Activated T-helper 1 cell treated with anti-CD3 and anti-CD28 coated beads, Interleukin-2, amount 50 U/mL, for 16 hours (primary cell): ENCODE measurements at places on chromosomes 7 and 10.

DNA sequence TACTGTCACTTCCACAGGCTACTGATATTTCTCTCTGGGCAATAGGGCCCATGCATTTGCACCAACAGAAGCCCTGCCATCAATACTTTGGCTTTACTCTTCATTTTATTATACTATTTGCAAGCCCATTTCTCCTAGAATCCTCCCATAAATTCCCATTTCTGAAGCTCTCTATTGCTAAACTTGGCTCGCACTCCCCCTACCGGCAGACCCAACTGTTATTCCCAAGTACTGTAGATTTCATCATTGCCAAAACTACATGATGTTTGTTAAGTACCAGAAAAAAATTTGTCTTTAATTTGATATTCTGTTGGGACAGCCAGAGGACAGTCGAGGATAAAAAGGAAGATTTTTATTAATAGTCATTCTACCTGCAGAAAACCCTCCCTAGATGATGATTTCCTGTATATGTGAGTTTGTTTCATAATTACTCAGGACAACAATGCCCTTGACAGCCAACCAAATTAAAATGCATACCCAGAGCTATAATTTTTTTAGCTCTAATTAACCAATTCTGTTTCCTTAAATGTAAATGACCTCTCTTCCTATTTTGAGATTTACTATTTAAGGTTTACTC, 298.6 kb downstream of the REEP3 start:
- no peak for DNase-seq

GRCh38 chr10:105094048-105094447, 453.0 kb downstream of the SORCS3 start:
- no peak for DNase-seq

DNA sequence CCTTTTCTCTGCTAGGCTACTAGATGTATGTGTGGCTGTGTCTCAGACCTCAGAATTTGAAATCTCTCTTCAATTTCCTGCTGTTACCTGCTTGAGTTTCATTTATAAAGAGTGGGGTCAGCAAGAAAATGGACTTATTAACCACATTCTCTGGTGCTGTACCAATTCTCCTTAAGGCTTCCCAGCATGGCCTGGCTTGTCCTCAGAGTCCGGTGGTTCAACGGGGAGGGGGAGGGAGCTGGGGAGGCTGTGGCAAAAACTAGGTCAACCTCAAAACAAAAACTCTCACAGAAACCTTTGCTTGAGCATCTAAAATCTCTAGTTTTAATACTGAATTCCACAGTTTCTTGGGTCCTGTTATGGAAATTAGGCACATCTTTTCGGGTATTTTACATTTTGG, 389.1 kb upstream of the COBL start:
- DNase-seq = no peak

- DNase-seq = no peak
Measured at GRCh38 chr10:74163319-74164068, 12.5 kb downstream of the ADK start.

DNA sequence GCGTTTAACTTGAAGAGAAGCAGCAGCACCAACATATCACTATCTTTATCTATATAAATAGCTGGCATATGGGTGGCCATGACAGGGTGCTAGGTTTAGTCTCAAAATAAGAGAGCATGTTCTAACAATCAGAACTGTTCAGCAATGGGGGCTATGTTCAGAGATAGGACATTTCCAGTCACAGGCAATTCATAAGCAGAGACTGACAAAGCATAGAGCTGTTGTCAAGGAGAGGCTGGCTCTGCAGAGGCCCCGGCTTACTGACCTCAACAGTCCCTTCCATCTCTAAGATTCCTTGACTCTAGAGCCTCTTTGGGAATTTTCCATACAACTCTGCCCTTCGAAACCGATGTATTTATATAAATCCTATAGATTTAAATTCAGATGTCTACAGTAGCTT, 17.2 kb downstream of the ANK3 start:
- DNase-seq = no peak

GRCh38 chr10:95536017-95536416, 25.2 kb downstream of the SORBS1 start:
- no peak for DNase-seq

GRCh38 chr10:10870523-10871241, 147.0 kb upstream of the CELF2 start:
- DNase-seq = no peak

GRCh38 chr10:97277551-97277950, 14.9 kb downstream of the ARHGAP19 start:
- no peak for DNase-seq

DNA sequence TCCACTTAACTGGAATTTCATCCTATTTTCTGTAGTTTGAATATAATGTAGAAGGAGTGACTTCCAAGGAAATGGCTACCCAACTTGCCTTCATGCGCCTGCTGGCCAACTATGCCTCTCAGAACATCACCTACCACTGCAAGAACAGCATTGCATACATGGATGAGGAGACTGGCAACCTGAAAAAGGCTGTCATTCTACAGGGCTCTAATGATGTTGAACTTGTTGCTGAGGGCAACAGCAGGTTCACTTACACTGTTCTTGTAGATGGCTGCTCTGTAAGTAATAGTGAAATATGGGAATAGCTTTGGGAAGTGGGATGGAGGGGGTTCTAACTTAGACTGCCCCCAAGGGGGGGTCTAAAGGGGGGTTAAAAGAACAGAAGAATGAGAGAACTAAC, 34.5 kb downstream of the COL1A2 start:
- DNase-seq = no peak

DNA sequence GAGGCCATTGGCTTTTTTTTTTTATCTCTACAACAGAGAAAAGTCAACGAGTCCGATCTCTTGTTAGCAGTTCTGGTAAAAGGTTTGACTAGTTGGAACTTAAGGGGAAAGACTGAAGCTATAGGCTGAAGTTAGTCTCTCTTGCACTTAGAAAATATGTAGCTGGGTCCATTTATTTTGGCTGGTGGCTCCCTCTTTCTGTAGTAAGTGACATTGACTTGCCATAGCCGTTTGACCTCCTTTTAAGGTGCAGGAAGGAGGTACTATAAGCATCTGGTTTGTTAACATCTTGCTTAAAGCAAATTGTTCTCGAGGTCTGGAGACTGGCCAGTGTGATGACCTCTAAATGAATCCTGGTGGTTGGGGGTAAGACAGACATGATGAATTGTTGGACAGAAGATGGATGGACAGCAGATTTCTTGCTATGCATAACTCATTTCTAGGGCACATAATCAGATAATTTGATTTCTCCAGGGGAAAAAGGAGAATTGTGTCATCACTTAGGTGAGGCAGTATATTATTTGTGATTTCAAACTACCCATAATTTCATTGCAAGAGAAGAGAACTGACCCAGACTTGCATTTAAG, 356.3 kb upstream of the GALNT17 start:
- no peak for DNase-seq

DNA sequence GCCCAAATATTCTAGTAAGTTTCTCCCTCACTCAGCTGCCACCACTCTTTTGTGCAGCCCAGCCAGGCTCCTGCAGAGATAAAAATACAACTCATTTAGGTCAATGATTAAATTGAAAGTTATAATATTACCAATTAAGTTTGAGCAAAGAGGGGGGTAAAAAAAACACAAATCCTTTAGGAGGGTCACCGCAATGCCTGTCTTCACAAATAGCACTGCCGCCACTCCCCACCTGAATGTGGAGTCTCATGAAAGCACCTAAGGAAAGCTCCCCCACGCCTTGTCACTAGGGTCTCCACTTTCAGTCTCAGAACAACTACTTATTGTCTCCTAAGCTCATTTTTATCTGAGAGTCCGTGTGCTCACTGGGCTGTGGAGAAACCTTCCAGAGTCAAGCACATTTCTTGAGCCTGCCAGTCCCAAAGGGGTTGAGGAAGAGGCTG, 148.7 kb downstream of the FGFR2 start:
- DNase-seq = no peak

GRCh38 chr7:42232275-42232674, 4.7 kb downstream of the GLI3 start:
- no peak for DNase-seq

DNA sequence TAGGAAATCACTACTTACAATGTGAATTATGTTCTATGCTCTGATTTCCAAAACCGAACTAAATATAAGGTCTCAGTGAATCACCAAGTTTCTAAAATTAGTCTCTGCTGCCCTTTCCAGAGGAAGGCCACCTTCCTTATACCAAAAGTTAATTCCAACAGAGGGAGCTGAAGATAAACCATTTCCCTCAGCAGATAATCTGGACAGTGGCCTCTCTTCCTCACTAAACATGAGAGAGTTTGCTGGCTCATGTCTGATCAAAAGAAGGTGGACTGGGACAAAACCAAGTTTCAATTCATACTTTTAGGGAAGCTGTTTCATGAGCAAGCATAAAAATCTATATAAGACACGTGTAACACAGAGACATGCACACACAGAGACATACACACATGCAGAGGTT, 6.4 kb downstream of the FEZF1 start:
- DNase-seq = no peak

GRCh38 chr7:22488643-22489462, 11.1 kb downstream of the STEAP1B start:
- peak; percentile 25 for DNase-seq

DNA sequence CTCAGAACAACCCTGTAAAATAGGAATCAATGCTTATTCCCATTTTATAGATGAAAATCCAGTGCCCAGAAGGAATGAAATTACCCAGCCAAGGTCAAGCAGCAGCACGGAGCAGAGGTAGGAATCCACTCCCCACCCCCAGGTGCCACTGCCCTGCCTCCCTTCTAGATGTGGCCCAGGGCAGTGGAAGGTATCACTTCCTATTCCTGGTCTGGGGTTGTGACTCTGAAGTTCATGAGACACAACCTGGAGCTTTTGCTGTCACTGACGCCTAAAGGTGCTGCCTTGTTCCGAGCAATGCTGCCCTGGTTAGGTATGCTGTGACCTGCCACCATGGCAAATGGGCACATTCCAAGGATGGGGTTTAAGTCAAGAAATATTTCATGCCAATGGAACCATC, 53.6 kb downstream of the PIK3AP1 start:
- DNase-seq = no peak

- no peak for DNase-seq
Measured at GRCh38 chr7:128104108-128104742, 73.0 kb upstream of the LRRC4 start.

- no peak for DNase-seq
Measured at GRCh38 chr10:76336213-76336963, 905.0 kb downstream of the LRMDA start.

DNA sequence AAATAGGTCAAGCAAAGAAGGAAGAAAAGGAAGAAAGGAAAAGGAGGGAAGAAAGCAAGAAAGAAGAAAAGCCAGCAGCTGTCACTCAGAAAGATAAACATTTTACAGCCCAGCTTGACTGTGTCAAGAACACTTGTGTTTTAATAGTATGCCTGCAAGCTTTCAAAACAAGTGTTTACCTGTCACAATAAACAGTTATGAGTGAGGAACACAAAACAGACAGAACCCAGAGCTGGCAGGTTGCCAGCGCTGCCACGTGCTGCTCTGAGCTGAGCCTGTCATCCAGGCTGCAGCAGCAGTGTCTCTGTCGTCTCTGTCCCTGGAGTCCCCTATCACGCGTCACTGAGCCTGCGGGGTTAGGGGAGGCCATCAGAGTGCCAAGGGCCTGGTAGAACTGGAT, 827.6 kb upstream of the AUTS2 start:
- no peak for DNase-seq

GRCh38 chr7:148318838-148319237, 271.7 kb upstream of the C7orf33 start:
- no peak for DNase-seq

DNA sequence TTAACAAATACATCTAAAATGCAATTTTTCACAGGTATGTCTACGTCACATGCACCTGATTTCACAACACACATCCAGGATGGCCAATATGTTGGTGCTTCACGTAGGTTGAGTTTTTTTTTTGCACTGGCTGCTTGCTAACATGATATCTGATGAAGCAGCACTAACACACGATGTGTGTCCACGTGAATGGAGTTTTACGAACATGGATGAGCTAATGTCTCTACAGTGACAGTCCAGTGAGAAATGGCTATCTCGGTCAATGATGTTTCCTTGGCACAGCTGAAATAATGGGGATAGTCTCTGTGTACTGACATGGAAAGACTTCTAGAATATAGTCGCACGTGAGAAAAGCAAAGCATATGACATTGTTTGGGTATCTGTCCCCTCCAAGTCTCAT, 563.9 kb upstream of the ADARB2 start:
- no peak for DNase-seq

DNA sequence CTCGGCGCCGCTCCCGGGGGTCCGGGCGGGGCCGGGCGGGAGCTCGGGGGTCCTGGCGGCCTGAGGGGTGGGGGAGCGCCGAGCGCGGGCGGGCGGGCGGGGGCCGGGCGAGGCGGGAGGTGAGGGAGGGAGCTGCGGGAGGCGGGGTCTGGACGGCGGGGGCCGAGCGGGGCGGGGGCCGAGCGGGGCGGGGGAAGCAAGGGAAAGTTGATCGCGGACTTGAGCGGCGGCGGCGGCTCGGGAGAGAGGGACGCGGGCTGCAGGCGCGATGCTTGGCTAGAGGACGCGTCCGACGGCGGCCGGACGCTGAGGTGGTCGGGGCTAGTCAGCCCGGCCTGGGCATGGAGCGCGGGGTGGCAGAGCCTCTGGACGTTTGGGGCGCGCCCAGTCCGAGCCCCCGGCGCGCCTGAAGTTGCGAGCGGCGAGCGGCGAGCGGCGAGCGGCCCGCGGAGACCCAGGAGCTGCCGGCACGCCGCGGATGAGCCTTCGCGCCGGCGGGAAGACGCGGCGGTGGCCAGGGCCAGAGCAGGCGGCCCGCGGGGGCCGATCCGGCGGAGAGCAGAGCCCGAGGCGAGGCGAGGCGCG, at the start of gene CDH23:
CDH23 (plus strand) TSS at position 210 of the 585 bp plus-strand sequence. CDS start 42,912 bp downstream, outside the sequence.
- DNase-seq = no peak
